Muscle of back (tissue), 13 donors: ENCODE measurements at places on chromosomes 13 and 19. TPM values are rescaled to one million over a fixed set of nuclear protein-coding genes. Genes with fewer than 3 reads are reported as not detected.

Gene GSX1
- not detected for polyA plus RNA-seq

Gene PTPRH
- 1.2 TPM for polyA plus RNA-seq

Gene SERTAD3
- polyA plus RNA-seq = 50.8 TPM

Gene CGB1
- not detected for polyA plus RNA-seq

Gene MAP2K7
- polyA plus RNA-seq = 20.5 TPM

Gene ZNF575
- 2.7 TPM for polyA plus RNA-seq

Gene ZNF234
- 12.9 TPM for polyA plus RNA-seq

Gene MCF2L
- 20.0 TPM for polyA plus RNA-seq

Gene SMAD9
- 22.4 TPM for polyA plus RNA-seq

Gene LILRB4
- 2.0 TPM for polyA plus RNA-seq

Gene CEACAM4
- 0.50 TPM for polyA plus RNA-seq

Gene CRB3
- polyA plus RNA-seq = not detected

Gene CLC
- polyA plus RNA-seq = 2.4 TPM

Gene DYRK1B
- 44.5 TPM for polyA plus RNA-seq

Gene GJA3
- 5.3 TPM for polyA plus RNA-seq

Gene MUC16
- polyA plus RNA-seq = 0.37 TPM

Gene EBI3
- 0.68 TPM for polyA plus RNA-seq

Gene KCNC3
- 1.1 TPM for polyA plus RNA-seq

- DNase-seq = no peak
These were observed 6.9 kb downstream of the KANK3 start for GRCh38 chr19:8336072-8336569.

DNA sequence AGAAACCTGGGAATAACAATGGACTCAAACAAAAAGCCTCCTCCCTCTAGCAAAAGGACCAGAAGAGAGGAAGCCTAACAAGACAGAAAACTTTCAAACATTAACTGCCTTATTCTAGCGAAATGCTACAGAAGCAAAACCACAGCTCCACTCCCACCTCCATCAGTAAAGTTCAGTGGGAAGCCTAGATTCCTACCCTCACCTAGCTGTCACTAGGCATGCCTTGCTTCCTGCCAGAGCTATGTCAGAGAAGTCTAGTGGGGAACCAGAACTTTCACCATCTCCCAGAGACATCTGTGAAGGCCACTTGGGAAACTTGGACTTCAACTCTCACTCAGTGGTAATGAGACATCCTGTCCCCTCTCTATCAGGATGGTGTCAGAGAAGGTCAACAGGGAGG lies 37.1 kb downstream of the DPY19L3 start:
- DNase-seq = no peak

DNA sequence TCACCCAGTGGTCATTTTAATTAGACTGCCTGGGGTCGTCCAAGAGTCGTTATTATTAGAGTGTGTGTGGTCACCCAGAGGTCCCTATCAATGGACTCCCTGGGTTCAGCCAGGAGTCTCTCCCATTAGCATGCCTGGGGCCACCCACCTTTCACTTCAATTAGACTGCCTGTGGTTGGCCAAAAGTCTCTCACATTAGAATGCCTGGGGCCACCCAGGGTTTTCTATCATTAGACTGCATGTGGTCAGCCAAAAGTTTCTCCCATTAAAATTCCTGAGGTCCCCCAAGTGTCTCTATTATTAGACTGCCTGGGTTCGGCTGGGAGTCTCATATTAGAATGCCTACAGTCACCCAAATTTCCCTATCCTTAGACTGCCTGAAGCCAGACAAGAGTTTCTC lies 1472.6 kb downstream of the UQCRFS1 start:
- no peak for DNase-seq

DNA sequence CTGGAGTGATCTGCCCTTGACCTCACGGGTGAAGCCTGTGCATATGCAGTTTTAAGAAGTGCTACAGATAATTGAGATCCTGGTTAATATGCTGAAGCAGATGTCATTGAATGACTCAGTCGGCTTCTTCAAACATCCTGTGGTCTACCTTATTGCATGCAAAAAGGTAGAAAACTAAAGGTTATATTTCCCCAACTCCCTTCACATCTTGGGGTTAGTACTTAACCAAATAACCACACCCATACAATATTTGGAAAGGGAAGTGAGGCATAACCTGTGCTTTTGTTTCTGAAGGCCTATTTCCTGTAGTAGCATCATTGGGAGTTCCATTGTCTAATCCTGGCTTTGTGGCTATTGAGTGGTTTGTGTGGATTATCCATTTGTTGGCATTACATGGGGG lies 58.3 kb downstream of the RAP2A start:
- DNase-seq = no peak

- no peak for DNase-seq
These were observed 14.1 kb upstream of the NDFIP2 start for GRCh38 chr13:79466872-79467271.

GRCh38 chr19:2926341-2927031 lies 18.3 kb downstream of the ZNF77 start:
- DNase-seq = no peak

- DNase-seq = no peak
These were observed 49.1 kb downstream of the WASF3 start for GRCh38 chr13:26606631-26607030.

DNA sequence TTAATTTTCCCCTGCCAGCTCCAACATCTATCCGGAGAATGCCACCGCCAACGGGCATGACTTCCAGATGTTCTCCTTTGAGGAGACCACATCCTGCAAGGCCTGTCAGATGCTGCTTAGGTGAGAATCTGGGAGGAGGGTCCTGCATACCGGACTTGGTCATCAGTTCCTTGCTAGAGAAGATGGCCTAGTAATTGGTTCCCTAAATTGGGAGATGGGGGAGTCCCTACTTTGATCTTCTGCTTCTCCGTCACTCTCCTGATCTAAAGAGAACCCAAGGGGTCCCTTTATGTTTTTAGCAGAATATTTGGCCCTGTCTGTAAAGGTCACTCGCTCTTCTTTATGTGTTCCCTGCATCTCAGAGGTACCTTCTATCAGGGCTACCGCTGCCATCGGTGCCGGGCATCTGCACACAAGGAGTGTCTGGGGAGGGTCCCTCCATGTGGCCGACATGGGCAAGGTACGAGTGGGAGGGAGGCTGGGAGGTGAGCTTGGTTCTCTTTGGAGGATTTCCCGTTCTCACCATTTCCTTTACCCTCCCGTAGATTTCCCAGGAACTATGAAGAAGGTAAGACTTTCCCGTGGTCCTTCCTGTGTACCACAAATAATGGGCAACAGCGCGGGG lies 54.1 kb upstream of the ADGRE1 start:
- no peak for DNase-seq

DNA sequence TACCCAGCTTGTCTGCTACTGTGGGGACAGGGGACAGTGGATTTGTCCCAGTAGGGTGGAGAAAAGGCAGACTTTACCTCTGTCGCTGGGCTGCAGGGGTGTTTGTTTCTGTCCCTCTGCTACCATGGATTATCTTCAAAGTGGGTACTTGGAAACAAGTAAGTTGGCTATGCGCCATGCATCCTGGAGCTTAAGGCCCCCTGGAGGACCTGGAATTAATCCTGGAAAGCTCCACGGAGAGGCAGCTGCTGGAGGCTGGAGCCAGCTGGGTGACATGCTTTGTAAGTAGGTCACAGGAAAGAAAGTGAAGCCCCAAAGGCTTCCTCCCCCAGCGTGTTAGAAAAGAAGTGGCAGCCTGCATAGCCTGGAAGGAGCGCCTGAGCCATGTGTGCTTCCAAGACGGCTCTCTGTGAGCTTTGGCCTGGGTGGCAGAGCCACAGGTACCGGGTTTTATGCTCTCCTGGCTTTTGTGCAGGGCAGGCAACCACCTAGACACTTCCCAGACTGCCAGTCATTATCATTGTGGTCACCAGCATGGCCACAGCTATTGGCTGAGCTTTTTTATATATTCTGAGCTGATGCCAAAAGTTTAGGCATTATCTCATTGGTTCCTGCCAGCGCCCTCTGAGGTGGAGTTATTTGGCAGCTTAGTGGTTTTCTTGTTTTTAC lies 9.5 kb downstream of the B3GLCT start:
- DNase-seq = peak; percentile 72

DNA sequence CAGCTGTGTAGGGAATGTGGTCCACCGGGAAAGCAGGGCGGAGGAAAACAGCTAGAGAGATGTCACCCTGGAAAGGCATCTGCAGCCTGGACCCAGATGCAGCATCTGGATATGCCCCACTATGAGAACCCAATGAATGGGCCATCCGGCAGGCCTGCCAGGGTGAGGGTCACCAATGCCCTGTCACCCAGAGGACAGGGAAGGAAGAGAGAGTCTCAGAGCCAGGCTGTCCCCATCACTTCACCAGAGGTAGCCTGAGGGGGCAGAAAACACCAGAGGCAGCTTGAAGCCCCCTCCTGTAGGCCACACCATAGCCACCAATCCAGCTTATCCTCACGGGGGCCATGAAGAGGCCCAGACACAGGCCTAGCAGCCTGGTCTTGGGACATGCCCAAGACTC lies 118.8 kb downstream of the TUBA3C start:
- no peak for DNase-seq

DNA sequence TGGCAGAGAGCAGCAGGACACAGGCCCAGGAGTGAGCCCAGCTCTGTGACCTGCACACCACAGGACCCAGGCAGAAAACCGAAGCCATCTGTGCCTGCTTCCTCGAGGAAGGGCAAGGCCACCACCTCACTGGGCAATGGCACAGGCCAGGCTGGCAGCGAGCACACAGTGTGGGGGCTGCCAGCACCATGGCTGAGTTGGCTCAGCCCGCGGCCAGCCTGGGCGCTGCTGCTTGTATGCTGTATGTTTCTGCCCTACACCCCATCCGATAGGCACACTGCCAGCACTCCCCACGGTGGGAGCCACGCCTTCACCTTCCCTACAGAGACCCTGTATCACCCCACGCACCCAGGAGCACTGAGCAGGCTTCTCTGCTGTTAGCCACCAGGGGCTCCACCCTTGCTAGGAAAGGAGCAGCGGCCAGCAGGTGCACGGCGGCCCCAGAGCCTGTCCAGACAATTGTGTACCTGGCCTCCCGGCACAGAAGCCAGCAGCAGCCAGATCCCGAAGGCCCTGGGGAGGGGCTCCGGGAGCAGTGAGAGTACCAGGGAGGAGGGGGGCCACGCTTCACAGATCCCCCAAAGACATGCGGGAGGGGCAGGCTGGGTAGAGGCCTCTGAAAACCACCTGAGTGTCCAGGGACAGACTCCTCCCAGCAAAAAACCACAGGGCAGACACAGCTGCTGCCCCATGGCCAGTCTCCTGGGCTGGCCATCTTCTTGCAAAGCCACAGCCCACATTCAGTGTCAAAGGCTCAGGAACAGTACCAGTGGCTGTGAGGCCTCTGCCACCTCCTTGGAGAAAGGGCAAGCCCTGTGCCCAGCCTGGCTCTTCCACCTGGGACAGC lies 56.1 kb downstream of the MLLT1 start:
- DNase-seq = no peak

- DNase-seq = no peak
These were observed 30.7 kb downstream of the PDS5B start for GRCh38 chr13:32616883-32617511.

DNA sequence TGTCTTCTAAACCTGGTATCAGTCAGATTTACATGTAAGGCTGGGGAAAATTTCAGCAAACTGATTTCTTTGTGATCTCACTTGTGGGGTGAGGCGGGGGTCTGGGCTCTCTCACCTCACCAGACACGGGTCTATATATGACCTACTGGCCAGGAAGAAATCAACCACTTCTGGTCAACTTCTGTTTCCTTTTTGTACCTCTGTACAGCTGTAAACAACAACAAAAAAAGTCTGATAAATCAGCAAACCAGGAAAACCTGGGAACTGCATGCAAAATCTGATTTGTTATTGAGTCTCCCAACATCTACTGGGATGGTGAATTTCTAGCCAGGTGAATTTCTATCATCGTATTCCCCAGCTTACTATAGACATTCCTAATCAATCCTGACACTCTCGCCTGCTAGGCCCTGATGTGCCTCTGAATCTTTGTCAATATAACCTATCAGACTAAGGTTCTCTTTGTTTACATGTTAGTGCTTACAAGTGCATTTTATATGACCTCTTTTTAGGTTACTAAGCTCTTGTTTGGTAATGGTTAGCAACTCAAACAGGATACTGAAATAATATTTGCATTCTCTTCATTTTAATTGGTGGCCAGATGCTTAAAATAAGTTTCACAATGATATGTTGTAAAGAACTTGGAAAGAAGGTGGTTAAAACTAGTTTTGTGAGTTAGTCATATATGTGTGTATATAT lies 77.7 kb downstream of the LRRC63 start:
- DNase-seq = no peak

GRCh38 chr13:101845245-101846020 lies 393.0 kb downstream of the ITGBL1 start:
- peak; percentile 19 for DNase-seq

DNA sequence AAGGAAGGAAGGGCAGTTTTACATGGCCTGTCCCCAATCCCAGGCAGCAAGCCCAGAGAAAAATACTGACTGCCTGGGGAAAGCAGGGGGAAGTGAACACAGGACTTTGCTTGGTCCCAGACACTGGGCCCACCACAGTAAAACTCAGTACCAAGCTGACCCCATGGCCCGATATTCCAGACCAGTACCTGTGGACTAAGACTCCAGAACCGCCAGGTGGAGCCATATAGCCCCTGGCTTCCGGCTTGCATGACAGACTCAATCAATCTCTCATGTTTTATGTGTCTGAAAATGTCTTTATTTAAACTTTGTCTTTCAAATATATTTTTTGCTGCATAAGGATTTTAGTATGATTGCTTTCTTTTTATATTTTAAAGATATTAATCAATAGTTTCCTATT lies 767.9 kb upstream of the SLITRK6 start:
- DNase-seq = no peak

DNA sequence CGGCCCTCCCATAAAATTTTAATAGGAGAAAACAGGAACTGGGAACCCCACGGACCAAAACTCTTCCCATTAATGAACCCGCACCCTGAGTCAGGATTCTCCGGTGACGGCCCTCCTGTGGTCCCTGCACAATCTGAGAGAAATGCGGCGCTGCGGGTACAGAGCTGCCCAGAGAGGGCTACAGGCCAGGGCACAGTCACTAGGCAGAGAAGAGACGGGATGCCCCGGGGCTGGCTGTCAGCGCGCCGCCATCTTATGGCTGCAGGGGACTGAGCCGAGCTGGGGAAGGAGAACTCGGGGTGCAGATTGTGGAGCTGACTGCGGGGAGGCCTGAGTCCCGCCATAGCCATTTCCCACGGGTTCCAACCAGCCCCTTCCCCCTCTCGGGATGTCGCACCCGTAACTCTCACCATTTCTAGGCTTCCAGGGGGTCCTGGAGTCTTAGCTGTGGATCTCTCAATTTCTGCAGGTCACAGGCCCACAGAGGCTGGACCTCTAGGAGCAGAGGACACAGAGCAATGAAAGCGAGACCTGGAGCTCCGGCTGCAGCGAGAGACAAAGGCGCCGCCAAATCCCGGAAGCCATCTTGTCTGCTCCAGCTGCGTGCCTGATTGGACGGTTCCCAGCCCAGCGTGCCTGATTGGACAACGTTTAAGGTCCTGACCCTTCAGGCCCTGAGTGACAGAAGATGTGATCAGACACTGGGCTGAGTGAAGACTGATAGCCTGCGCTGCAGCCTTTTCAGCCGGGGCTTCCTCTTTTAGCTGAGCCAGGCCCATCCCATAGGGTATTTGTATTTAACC lies at the start of gene ZNF675:
ZNF675 (minus strand) TSS at position 592 of the 803 bp plus-strand sequence; CDS start at position 413, 179 bp downstream.
- DNase-seq = peak; percentile 95
